Renal pelvis (tissue), 12 donors: ENCODE measurements at places on chromosomes 13 and 19.

- no peak for DNase-seq
These were observed 186.2 kb downstream of the USP12 start for GRCh38 chr13:26985285-26985878.

GRCh38 chr13:25069236-25069635, 26.7 kb upstream of the PABPC3 start:
- no peak for DNase-seq

- peak; percentile 95 for DNase-seq
These were observed at the start of gene ZNF552 for GRCh38 chr19:57814505-57815246. Gene ZNF552 (minus strand): TSS chr19:57814913. CDS start chr19:57814743, 170 bp downstream.

DNA sequence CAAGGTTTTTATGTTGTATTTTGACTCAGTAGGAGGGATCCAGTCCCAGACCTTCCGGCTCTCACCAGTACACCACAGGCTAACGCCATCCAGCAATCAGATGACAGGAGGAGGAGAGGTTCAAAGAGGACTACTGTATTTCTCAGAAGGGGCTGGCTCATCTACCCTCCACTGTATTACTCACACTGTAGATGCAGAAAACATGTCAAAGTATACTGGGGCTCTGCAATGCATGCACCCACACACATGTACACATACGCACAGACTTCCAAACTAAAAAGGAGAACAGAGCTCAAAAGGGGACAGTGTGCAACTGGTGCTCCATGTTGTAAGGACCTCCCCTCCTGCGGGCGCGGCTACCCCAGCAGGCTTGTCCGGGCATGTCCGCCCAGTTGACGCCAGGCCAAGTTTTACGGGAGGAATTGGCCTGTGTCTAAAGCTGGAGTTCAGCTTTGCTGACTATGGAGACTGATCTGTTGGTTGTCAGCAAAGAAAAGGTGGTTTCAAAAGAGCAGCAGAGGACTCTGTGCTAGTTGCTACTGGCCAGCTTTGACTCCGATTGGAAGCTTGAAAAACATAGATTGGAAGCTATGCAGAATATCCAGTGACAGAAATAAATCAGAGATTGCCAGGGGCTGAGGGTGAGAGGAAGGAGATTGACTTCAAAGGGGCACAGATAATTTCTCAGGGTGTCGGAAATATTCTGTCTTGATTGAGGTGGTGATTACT, 314.2 kb downstream of the DLEU7 start:
- no peak for DNase-seq

DNA sequence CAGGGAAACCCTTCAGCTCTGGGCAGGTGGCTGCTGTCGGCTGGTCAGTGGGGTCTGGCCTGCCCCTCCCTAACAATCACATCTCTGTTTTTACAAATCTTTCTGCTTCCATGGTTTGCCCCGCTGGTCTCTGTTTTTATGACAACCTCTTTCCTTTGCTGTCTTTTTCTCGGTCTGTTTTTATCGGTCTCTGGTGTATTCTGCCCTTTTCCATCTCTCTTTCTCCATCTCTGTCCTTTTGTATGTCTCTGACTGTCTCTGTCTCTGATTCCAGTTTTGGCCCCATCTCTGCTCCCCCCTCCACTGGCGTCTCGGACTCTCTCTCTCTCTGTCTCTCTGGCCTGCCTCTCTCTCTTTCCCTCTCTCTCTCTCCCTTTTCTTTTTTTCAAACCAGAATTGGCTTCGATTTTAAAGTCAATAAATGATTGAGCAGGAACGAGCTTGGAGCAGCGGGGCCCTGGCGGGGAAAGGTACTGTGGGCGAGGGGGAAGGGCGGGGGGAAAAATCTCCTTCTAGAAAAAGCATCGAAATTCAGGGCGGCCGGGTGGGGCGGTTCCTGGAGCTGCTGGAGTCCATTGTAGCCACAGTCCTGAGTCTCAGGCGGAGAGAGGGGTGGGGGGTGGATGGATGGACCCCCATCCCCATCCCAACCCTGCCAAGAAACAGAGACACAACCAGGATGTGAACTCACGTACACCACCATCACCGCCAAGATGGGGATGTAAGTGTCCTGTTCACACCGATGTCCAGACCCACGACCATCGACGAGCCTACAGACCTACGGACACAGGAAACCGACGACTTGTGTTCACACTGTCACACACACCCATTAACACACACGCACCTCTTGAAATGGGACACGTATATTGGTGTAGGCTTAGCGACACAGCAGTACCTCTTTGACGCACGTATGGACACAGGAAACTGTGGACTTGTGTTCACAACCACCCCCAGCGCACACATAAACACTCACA, 3.0 kb downstream of the NFIX start:
- DNase-seq, result no peak

DNA sequence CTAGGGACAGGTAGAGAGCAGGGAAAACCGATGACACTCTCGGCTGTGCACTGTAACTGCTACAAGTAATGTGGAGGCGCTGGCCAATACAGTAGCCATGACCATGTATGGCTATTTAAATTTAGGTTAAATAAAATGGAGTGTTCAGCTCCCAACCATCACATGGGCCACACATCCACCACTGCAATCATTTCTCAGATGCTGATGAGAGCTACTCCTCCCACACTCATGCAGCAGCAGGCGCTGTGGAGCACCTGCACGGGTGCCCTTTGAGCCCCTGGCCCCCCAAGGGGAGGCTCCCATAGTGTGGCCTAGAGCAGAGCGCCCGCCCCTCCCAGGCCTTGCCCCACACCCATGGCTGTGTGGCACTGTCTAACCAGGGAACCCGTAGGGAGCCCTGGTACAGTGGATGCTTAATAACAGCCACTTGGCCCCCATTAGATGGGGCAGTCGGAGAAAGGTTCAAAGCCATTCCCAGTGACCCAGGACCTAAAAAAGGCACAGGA, 6.0 kb downstream of the ACP4 start:
- no peak for DNase-seq

GRCh38 chr19:50415661-50416033, 3.1 kb upstream of the SPIB start:
- DNase-seq, result no peak
